ENCODE measurements at places on chromosomes 5 and 9. TPM values are rescaled to one million over a fixed set of nuclear protein-coding genes. Genes with fewer than 3 reads are reported as not detected.

GRCh38 chr9:136742591-136743391 lies at the start of gene LCN10:
TSS of gene LCN10 (minus strand) at chr9:136742940. CDS start at chr9:136742903, 37 bp downstream.
- no peaks in the 10 kb centered on the region for H3K27me3 ChIP-seq
- H3K4me3 ChIP-seq: no peak within 1 kb of the TSS
- no peak within 1 kb of the TSS for H3K27ac ChIP-seq

The C5orf46 gene
- not detected for total RNA-seq

DNA sequence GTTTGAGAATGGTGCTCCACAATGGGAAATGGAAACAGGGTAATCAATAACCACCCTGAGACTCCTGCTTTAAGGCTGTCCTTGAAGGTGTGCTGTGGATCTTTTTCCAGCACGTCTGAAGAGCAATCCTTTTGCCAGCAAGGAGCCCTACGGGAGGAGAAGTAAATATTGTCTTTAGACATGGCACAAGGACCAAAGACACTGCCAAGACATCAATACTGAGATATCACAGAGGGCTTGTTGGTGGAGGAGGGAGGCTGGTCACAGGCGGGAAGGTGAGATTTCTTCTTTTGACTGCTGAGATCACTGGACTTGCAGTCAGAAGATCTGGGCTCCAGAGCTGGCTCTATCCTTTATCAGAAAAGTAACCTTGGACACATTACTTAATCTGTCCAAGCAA lies 135.0 kb upstream of the ZNF462 start:
- DNase-seq: no peak
- H3K27ac ChIP-seq: no peak overlapping the region
- H3K4me1 ChIP-seq: no peaks in the 10 kb centered on the region
- no peaks in the 10 kb centered on the region for H3K36me3 ChIP-seq
- H3K4me3 ChIP-seq: no peak overlapping the region

The RPS14 gene
- 800 TPM for total RNA-seq

The PCDHA10 gene
- not detected for total RNA-seq

DNA sequence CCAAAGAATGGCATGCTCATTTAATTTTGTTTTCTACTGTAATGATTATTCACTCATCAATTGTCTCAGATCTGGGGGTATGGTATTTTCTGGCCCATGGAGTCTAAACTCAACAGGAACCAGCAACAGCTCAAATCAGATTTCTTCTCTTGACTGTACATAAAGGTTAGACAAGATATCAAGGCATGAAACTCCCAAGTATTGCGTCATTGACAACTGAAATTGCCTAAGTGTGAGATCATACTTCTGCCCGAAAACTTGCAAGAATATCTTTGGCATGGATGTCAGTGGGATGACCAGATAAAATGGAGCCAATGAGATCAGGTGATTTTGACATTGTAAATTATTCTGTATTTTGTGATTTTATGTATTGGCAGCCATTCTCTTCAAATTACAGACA lies 141.7 kb upstream of the STK32A start:
- no peaks in the 10 kb centered on the region for H3K36me3 ChIP-seq
- no peak for DNase-seq
- no peak overlapping the region for H3K27ac ChIP-seq

- H3K4me3 ChIP-seq: no peak overlapping the region
- no peaks in the 10 kb centered on the region for H3K27me3 ChIP-seq
- no peak overlapping the region for H3K27ac ChIP-seq
These were observed 60.0 kb upstream of the TUT7 start for GRCh38 chr9:86413971-86414880.

- no peaks in the 10 kb centered on the region for H3K27me3 ChIP-seq
- no peaks in the 10 kb centered on the region for H3K4me1 ChIP-seq
- no peak overlapping the region for H3K4me3 ChIP-seq
These were observed 103.1 kb downstream of the ATG10 start for GRCh38 chr5:82074950-82075349.

DNA sequence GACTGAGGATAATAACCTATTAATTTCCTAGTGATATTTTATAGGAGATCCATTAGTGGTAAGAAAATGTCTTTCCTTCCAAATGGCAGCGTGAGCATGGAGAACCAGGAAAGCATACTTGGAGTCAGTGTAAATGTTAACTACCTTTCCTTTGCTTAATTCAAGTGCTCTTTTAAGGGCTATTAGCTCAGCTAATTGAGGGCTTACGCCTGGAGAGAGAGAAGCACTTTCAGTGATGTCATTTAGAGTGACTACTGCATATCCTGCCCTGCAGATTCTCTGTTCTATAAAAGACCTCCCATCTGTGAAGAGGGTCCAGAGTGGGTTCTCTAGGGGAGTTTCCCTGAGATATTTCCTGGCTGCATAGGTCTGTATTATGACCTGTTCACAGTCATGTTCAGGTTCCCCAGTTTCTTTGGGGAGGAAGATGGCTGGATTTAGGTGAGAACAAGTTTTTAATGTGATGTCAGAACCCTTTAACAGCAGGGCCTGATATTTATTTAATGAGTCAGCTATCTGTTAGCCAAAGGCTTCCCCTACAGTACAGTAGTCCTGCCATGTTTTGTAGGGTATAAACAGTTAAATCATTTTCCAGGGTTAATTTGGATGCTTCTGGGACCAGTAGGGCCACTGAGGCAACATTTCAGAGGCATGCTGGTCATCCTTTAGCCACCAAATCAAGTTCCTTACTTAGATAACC lies 89.6 kb downstream of the TRIM36 start:
- H3K27me3 ChIP-seq: no peaks in the 10 kb centered on the region
- no peaks in the 10 kb centered on the region for H3K36me3 ChIP-seq
- no peak overlapping the region for H3K4me3 ChIP-seq
- no peak for DNase-seq
- no peaks in the 10 kb centered on the region for H3K4me1 ChIP-seq

GRCh38 chr9:7944572-7944971 lies 145.0 kb upstream of the DMAC1 start:
- no peak overlapping the region for H3K27ac ChIP-seq
- H3K4me3 ChIP-seq: no peak overlapping the region
- no peak for DNase-seq
- no peaks in the 10 kb centered on the region for H3K27me3 ChIP-seq
- no peaks in the 10 kb centered on the region for H3K36me3 ChIP-seq
- H3K4me1 ChIP-seq: no peaks in the 10 kb centered on the region

DNA sequence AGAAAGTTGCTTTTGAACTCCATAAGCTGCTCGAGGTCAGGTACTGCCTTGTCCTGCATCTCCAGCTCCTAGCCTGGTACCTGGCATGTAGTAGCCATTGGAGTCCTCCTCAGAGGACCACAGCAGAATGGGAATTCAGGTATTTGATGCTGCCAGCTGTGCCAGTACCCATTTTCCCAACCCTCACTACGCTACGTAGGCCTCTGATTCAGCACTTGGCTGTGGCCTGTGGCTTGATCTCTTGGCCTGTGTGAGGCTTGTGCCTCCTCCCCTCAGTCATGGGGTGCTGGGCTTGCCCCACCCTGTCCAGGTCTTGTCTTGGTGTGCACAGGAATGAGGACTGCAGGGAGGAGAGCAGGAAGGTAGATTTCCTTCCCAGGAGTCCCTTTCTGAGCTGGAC lies 11.8 kb downstream of the OTULIN start:
- H3K36me3 ChIP-seq: no peaks in the 10 kb centered on the region
- no peak overlapping the region for H3K27ac ChIP-seq
- peaks cover 7% of the 10 kb centered on the region for H3K4me1 ChIP-seq

Data from right lobe of liver (tissue), 6 donors.